Activated CD8-positive, alpha-beta memory T cell treated with anti-CD3 and anti-CD28 coated beads for 4 hours (primary cell): ENCODE measurements at places on chromosomes 16 and 17.

GRCh38 chr17:27485125-27485524, 28.9 kb downstream of the KSR1 start:
- no peak for DNase-seq

DNA sequence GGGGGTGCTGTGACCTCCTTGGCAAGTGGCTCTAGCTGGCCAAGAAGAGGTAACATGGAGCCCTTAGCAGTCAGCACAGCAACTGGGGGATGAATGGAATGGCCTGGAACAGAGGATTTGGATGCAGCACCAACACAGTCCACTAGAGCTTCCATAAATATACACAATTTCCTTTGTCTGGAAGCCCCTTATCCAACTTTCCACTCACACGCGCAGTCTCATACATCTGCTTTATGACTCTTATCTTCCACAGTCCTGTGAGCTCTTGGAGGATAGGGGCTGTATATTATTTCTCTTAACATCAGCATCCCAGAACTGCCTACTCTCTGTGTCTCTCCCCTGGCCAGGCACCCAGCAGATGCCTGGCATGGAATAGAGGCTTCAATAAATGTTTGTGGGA, 235.6 kb upstream of the MAF start:
- DNase-seq = no peak

- no peak for DNase-seq
These were observed 24.3 kb upstream of the B4GALNT2 start for GRCh38 chr17:49108318-49108717.

DNA sequence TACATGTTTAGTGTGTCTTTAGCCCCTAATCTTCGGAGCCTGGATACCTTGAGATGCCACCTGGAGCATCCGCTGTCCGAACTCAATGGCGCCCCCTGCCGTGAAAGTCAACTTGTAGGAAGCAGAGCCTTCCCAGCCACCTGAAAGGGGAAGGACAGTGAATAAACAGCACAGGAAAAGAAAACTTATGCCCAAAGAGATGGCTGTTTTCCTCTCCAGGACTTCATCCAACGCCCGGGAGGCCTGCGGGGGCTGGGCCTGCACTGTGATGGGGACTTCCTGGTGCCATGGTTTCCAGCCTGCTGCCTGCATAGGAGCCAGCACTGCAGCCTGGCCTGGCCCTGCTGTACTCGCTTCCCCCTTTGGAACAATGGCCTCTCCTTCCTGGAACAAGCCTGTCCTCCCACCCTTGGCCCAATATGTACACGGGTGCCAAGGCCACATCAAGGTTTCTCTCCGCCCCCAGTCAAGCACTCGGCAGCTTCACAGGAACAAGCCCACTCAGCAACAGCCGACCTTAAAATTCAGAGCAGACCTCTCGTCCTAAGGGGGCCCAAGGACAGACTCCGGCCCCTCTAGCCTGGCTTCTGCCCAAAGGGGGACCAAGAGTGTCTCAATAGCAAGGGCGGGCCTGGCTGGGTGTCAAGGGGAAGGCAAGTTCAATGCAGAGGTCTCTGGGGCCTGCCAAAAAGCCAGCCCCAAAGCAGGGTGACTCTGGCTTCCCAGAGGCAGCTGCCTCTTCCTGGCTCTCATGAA, 4.5 kb upstream of the UNC13D start:
- DNase-seq = peak; percentile 60

- no peak for DNase-seq
These were observed 9.3 kb downstream of the BECN1 start for GRCh38 chr17:42814633-42815399.

DNA sequence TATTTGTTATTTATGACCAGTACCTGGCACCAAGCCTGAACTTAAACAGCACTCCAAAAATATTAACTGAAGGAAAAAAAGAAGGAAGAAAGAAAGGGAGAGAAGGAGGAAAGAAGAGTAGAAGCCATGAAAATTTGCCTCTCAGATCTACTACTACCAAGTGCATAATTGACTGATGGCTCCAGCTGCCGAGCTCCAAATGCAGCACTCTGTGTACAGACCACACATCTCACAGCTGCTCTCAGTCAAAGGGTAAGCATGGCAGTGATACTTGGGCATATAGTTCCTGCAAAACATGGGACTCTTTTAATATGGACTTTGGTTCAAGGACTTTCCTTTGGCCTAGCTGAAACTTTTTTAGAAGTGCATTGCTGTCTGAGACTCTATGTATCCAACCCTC, 44.0 kb upstream of the NOG start:
- no peak for DNase-seq

DNA sequence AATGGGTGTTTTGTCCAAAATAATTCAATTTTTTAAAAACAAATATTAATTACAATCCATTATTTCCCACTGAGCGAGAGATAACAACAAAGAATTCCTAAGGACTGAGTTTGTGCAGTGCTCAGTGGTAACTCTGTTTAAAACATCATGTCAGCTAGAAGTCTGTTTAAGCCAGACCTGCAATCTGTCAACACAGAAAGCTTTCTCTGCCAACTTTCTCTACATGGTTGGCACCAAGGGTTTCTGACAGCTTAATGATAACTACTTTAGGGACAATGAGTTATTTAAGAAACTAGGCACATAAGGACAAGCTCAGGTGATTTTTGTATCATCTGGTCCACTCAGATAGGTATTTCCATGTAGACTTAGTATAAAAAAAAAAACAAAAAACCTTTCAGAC, 81.8 kb downstream of the WDR59 start:
- DNase-seq = no peak

- no peak for DNase-seq
These were observed 61.6 kb downstream of the TIMM22 start for GRCh38 chr17:1058423-1059130.

- DNase-seq = no peak
These were observed 21.8 kb upstream of the DNAI2 start for GRCh38 chr17:74252211-74252610.

DNA sequence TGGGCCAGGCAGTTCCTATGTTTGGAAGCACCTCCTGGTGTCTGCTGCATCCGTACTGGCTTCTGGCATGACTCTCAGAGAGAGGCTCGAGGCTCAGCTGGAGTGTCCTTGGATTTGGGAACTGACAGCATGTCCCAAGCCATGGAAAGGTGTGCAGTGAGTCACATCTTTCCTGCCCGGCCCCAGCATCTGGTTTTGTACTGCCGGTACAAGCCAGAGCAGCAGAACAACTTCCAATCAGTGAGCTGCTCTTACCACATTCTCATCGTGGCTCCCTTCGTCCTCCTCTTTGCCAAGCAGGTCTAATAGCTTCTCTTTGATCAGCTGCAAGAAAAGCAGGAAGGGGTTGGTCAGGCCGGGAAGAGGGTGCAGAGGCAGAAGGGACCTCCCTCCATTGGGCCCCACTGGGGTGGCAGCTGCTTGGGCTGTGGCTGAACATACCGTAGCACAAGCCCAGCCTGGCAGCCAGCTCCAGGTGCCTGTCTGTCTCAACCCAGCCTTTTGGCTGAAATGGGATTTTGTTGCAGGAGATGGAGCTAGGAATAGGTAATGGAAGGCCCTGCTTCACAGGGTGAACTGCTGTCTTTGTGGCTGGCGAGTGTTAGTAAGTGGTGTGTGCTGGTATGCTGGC, 24.2 kb downstream of the SPACA3 start:
- DNase-seq = no peak

DNA sequence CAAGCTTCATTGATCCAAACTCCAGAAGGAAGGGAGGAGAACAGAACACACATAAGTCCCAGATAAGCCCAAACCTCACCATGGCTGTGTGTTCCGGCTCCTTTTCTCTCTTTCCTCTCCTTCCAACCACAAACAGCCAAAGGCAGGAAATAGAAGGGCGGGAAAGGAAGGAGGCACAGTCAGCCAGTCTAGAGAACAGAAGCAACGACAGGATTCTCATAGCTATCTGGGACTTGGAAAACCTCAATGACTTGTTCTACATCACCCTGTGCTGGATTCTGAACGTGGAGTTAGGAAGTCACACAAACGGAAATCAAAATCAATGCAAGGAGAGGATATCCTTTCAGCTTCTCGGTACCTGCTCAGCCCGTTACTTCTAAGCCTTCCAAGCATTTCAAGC, 9.0 kb downstream of the CRK start:
- DNase-seq = no peak

- DNase-seq = no peak
These were observed 5.0 kb downstream of the ERI2 start for GRCh38 chr16:20801278-20801677.

DNA sequence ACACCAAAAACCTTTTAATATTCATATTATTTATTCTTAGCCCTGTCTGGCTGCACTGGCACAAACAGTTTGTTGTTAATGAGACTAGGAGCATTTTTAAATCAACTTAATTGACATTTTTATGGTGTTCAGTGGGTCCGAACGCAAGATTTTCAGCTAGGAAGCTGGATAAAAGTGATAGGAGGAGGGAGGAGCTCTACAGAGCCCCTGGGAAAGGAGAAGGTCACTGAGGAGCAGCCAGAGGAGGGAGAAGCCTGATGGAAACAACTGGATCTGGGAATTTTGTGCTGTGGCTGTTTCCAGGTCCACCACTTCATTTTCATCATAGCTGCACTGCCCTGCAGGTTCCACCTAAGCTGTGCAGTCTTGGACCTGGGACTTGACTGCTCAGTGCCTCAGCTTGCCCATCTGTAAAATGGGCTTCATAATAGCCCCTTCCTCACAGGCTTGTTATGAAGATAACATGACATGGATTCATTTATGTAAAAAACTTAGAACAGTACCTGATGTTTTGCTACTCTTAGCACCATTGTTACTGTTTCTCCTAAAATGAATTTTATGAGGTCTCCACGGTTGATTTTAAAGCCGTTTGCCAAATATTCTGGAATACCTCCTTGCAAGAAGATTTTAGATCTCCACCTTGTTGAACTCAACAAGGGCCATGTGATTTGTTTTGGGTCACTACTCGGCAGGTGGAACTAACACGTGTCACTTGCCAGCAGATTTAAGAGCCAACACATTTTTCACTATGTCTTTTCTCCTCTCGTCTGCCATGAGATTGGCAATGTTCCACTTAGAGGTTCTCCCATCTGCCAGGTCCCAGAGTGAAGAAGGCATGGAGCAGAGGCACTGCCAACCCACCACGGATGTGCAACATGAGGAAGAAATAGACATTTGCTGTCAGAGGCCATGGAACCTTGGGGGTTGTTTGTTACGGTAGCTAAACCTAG, 18.7 kb upstream of the GRIN2A start:
- no peak for DNase-seq

- no peak for DNase-seq
These were observed 404.6 kb downstream of the MAF start for GRCh38 chr16:79195938-79196337.

GRCh38 chr17:32009262-32009542, 2.0 kb downstream of the LRRC37B start:
- no peak for DNase-seq

- DNase-seq = no peak
These were observed 53.4 kb downstream of the ZNF18 start for GRCh38 chr17:11943759-11944347.

GRCh38 chr16:56894331-56894917, 29.4 kb downstream of the SLC12A3 start:
- no peak for DNase-seq

DNA sequence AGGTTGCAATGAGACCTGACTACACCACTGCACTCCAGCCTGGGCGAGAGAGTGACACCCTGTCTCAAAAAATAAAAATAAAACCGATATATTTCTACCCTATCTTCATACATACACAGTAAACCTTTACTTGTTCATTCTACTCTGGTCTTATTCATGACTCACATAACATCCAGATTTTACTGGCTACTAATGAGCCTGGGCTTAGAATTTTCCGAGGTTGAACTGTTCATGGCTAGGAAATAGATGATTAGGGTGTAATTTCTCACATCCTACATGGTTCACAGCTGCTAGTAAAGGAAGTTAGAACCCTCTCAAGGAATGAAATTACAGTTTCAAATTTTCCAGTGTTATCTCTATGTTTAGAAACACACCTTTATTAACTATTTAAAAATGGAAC, 14.7 kb downstream of the GSPT1 start:
- no peak for DNase-seq

DNA sequence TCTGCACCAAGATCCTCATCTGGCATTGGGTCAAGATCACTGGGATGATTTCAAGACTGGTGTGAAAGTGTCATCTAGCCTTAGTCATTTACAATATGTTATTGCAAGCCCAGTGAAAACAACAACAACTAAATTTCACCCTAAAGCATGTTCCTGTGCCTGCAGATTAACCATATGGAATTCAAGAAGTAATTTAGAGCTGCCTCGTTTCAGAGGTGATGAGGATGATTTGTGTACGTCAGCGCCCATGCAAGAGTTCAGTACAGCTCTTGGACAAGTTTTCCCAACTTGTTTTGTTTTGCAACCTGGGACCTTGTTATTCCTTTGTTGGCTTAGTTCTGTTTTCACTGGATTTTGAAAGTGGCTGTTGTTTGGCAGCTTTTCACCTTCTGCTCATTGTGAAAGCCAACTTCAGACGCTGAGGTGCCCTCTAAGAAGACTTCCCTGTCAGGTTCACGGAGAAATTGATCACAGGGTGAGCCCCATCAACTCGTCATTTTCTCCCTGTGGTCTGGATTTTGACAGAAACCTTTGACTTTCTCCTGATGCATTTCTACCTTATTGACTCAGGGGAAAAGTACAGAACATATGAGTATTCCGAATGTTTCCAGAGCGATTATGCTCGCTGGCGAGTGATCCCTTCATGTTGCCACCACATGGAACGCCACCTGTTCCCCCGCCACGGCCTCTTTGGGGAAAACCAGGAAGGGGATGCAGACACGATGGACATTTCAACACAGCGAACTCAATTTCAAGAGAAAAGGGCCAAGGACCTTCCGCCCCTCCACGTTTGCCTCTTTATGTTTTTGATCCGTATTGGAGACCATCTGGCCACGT, 85.6 kb downstream of the FOXL1 start:
- no peak for DNase-seq

GRCh38 chr16:30774367-30775130, 12.4 kb downstream of the RNF40 start:
- DNase-seq = no peak

GRCh38 chr16:79439901-79440300, 160.6 kb downstream of the MAF start:
- DNase-seq = no peak

- DNase-seq = no peak
These were observed 349.9 kb downstream of the CPPED1 start for GRCh38 chr16:12453832-12454231.

DNA sequence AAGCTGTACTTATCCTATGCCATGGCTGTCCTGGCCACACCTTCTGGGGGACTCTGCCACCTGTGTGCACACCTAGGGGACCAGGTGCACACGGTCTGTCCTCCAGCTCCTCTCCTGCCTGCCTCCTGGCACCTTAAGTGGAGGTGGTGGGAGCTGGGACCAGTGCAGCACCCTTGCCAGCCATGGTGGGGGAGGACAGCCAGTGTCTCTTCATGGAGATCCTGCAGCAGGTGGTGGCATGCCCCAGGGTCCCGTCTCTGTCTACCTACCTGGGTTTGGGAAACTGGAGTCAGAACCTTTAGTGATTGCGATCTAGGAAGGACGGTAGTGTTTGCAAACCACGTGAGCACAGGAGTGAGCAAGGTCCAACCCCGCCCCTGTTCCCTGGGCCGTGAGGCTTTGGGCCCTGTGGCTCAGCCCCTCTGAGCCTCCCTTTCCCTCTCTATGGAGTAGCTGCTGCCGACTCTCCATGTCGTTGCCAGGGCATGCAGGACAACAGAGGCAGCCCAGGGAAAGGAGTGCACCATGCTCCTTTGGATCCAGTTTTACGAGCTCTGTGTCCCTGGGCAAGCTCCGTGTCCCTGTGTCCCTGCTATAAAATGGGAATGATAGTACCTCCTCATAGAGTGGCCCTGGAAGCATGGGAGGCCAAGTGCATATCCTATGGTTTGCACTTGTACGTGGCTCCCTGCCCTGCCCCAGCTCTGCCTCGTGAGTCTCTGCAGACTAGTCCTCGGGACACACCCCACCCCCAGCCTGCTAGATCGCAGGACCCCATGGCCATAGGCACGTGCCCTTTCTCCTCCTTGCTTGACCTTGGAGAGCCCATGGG, 7.1 kb downstream of the ADGRG1 start:
- no peak for DNase-seq
